ENCODE measurements at places on chromosomes 4 and X. TPM values are rescaled to one million over a fixed set of nuclear protein-coding genes. Genes with fewer than 3 reads are reported as not detected.

The TRIM60 gene
- total RNA-seq: not detected

- DNase-seq: no peak
Observed at GRCh38 chrX:103624111-103624510, 4.7 kb upstream of the TCEAL1 start.

The THOC2 gene
- 33.8 TPM for total RNA-seq

The TBX22 gene
- not detected for total RNA-seq

- no peak for DNase-seq
Observed at GRCh38 chrX:20743046-20743445, 476.3 kb upstream of the RPS6KA3 start.

- DNase-seq: no peak
Observed at GRCh38 chr4:37522996-37523395, 163.2 kb downstream of the RELL1 start.

DNA sequence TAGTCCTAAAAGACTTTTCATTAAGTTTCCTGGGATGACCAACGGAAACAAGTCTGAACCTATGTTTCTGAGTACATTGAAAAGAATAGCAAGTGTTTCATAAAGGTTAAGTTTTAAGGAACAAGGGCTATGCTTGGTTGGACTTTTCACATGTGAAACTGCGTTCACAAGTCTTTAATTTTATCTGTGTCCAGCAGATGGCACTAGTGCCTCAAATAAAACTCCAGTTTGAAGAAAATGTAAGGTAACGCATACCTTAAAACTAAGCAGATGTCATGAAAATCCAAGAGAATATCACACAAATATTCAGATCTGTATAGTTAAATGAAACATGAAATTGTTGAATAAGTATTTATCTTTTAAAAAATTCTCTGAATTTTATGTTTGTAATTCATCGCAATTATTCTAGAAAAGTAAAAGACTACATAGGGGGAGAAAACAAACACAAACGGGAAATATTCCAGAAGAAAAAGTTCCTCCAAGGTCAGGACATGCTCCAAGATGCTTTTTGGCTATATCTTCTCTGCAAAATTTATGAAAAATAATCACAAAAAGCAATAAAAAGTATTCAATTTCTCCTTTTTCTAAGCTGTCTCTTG, 89.6 kb upstream of the MAD2L1 start:
- no peak for DNase-seq

DNA sequence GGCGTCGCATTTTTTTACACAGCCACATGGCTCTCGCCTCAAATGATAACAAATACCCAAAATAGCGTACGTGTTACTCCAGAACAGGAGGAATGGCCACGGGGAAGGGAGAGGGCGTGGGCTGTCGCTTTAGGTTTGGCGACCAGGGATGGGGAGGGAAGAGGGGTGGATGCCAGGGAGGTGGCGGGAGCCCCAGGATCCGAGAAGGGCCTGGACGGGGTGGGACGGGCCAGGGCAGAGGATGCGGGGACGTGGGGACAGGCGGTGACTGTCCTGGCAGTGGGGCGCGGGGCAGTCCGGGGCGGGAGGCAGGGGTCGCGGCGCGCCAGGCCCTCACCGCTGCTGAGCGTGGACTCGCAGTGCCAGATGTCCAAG, 631 bp downstream of the TMEM47 start:
- peak; percentile 22 for DNase-seq

DNA sequence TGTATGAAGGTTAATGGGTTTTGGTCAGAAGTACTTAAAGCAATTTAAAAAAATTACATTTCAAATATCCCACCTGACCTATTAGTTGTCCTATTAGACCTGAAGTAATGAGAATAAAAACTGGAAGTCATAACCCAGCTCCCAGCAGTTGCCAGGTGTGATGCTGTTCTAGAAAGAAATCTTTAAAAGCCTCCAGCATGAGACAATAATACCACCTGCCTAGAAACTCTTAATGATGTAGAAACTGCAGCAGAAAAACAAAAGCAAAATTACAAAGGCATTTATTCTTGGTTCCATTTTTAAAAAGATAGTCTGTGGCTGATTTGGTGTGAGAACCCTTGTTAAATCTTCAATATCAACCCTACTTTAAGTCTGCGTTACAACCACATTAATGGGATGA, 1137.7 kb upstream of the TENM3 start:
- no peak for DNase-seq

DNA sequence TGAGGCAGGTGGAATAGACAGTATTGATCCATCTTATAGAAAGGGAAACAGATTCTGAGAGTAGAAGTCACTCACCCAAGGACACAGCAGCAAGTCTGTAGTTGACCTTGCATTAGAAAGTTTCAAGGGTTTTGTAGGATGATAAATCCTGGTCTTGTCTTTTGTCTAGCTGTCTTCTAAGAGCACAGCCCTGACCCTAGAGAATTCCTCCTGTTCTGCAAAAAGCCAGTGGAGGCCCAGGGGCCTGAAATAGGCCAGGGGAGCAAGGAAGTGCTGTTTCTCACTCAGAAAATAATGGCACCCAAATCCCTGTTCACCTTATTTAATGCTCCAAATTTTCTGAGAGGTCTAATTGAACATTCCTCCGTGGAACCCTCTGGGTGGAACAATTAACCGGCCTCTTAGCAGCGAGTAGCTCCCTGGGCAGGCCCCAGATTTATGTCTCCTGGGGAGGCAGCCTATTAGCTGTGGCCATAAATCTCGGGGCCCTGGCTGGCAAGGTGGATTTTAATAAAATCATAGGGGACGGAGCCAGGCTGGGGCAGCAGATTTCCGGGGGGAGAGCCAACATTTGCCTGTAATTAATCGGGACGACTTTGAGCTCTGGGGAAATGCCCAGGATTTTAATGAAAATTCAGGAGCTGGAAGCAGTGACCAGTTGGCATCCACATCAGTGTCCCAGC, 49.2 kb upstream of the MSX1 start:
- DNase-seq: no peak

DNA sequence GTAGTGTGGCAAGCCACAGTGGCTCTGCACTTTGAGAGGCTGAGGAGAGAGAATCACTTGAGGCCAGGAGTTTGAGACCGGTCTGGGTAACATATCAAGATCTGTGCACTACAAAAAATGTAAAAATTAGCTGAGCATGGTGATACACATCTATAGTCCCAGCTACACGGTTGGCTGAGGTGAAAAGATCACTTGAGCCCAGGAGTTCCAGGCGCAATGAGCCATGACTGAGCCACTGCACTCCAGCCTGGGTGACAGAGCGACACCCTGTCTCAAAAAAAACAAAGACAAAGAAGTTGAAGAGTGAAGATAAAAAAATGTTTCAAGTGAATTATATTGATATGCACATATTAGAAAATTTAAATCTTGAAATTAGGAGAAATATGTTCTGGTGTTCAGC, 46.3 kb downstream of the SULT1B1 start:
- DNase-seq: no peak

The APOOL gene
- total RNA-seq: 34.3 TPM

The PPP1R2C gene
- not detected for total RNA-seq

The ITM2A gene
- total RNA-seq: 168 TPM

- DNase-seq: no peak
Observed at GRCh38 chrX:139106069-139106468, 394.6 kb upstream of the FGF13 start.

DNA sequence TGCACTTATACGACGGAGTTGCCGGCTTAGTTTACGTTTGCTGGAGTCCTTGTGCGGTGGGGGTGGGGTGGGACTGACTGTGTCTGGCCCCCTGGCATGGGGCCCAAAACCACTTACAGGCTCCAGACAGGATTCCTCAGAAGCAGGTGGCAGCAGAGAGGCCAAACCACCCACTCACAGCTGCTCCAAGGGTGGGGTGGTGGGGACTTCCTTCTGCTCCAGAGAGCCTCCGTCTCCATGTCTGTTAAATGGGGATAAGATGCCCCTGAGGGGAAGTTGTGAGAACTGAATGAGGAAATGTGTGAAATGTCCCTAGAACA, 36.7 kb downstream of the PSAPL1 start:
- DNase-seq: no peak

GRCh38 chr4:56871371-56871866, 36.3 kb upstream of the REST start:
- no peak for DNase-seq

GRCh38 chr4:95693594-95693993, 144.8 kb upstream of the UNC5C start:
- no peak for DNase-seq

- no peak for DNase-seq
Observed at GRCh38 chrX:135484641-135485289, 35.7 kb upstream of the INTS6L start.

DNA sequence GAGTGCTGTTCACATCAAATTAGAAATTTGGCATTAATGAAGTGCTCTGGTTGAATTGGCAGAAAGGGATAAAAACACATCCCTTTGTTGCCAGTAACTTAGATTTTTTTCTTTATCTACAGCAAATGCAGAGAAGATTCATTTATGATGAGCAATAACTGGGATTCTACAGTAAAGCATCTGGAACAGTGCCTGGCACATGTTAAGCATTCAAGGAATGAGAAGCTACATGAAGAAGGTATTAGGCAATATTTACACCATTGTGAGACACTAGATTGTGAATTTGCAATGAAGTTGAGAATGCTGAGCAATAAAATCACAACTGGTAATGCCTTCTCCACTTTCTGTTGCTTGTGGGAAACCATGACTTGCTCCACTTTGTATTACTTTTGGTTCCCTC, 33.5 kb downstream of the PCDH19 start:
- no peak for DNase-seq

The NIPAL1 gene
- total RNA-seq: 1.5 TPM

DNA sequence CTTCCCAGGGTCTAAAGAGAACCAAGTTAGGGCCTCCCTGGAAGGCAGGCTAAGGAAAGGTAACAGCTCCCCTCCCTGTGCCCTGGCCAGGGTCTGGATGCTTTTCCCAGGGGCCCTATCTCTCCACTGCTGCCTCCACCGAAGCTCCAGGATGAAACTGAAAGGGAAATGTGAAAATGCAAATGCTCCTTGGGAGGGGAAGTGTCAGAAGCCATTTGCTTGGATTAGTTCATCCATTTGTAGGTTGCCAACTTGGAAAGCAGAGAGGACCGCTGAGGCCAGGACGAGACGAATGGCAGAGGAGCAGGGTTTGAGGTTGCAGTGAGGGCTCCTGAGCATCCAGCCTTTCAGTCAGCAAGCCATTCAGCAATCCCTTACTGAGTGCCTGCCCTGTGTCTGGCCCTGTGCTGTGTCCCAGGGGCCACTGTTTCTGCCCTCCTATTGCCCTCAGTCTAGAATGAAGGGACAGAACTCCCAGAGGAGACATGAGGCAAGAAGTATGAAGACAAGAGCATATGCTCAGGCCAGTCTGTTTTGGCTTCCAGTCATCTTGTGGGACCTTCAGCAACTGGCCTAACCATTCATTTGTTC, 45.9 kb upstream of the PGRMC1 start:
- DNase-seq: no peak

The MAP7D2 gene
- 0.50 TPM for total RNA-seq

- no peak for DNase-seq
Observed at GRCh38 chr4:88219099-88219498, 60.7 kb upstream of the ABCG2 start.

The GPR34 gene
- 11.4 TPM for total RNA-seq

DNA sequence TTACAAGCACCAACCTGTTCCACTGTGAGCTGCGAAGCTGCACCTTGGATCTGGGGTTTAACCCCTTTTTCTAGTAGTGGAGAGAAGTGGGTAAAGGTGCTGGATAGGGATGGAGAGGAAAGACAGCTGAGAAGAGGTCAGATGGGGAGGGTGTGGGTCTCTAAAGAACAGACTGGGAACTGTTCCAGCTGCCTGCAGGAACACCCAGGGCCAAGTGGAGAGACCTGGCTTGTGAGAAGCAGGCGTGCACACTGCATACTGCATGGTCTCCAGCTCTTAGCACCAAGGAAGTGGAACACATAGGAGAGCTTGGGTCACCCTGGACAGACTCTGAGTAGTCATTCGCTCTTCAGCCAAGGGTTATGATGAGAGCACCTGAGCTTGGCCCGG, 16.1 kb downstream of the BCOR start:
- DNase-seq: no peak

The DBET gene
- total RNA-seq: not detected

DNA sequence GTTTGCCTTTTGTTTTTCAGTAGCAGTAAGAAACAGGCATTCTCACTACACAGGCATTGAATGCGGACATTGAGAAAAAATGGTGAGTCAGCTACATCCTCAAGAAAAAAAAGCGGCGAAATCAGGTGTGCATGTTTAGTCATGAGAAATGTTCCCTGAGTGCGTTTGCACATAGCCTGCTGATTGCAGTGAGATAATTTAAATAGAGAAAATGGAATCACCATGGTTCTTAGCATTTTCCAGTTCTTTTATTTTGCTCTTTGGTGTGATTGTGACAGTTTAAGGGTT, 54.1 kb upstream of the CLDN34 start:
- DNase-seq: no peak

- no peak for DNase-seq
Observed at GRCh38 chr4:66629927-66630326, 915.4 kb downstream of the CENPC start.

The PCSK1N gene
- total RNA-seq: 3.9 TPM

The TEC gene
- total RNA-seq: 2.3 TPM

- no peak for DNase-seq
Observed at GRCh38 chr4:64146030-64146429, 263.2 kb downstream of the TECRL start.

The SLC6A8 gene
- 134 TPM for total RNA-seq

DNA sequence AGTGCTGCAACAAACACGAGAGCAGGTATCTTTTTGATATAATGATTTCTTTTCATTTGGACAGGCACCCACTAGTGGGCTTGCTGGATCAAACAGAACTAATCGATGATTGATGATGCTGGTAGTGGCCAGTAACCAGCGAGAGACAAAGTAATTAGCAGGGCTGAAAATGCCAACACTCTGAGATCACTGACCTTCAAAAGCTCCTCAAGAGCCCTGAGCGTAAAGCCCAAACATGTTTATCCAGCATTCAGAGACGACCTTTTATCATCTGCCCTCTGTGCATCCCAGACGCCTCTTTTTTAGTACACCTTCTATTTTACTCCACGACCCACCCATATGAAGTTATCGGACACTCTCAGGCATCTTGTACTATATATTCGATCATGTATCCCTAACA, 186.2 kb downstream of the PRDM5 start:
- no peak for DNase-seq

- DNase-seq: no peak
Observed at GRCh38 chrX:87338510-87338909, 179.1 kb upstream of the KLHL4 start.

DNA sequence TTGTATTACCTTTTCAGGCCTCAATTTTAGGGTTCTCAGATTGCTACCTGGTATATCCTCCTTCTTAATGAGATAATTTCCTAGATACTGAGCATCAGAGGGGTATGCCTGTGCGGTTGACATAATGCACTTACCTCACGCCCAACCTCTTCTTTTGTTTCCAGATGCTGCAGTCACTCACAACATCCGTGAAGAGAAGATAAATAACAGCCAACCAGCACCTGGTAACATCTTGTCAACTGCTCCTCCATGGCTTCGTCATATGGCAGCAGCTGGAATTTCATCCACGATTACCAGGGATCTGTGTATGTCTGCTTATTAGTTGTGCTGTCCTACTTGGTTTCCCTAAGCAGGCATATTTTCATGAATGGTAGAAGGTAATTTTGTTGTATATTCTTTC, 16.7 kb downstream of the SAGE1 start:
- DNase-seq: no peak
